ENCODE measurements at places on chromosomes 3 and 15.

- no peak for DNase-seq
These were observed 118.3 kb downstream of the RFTN1 start for GRCh38 chr3:16395212-16395611.

DNA sequence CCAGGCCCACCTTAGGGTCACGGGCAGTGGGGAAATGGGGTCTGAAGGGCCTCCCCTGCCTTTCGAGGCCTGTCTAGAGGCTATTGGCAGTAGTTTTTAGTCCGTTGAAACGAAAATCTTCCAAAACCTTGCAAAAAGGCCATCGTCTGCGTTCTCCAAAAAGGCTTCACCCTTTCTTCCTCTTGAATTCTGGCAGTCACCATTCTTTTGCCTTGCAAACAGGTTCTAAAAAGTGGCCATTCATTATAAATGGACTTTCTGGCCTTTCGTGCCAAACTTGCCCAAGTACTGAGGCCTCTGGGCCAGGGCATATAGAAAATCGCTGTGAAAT is 367 bp upstream of the TARS3 start:
- no peak for DNase-seq

GRCh38 chr15:53833134-53833624 is 73.7 kb upstream of the WDR72 start:
- no peak for DNase-seq

- DNase-seq: no peak
These were observed 15.1 kb downstream of the SLC6A20 start for GRCh38 chr3:45781271-45781670.

DNA sequence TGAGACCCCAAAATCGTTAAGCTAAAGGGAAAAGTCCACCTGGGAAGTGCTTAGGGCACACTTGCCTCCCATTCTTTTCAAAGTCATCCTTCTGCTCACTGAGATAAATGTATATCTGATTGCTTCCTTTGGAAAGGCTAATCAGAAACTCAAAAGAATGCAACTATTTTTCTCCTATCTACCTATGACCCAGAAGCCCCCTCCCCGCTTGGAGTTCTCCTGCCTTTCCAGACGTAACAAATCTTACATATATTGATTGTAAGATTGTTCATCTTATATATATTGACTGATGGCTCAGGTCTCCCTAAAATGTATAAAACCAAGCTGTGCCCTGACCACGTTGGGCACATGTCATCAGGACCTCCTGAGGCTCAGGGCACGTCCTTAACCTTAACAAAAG is 56.8 kb upstream of the ACAN start:
- no peak for DNase-seq

GRCh38 chr3:28915741-28916500 is 364.9 kb upstream of the RBMS3 start:
- DNase-seq: no peak

GRCh38 chr3:187012609-187013051 is 82.3 kb downstream of the ST6GAL1 start:
- DNase-seq: no peak

GRCh38 chr3:150737874-150738679 is 24.9 kb downstream of the SIAH2 start:
- peak; percentile 64 for DNase-seq

- no peak for DNase-seq
These were observed 209.0 kb downstream of the SLCO3A1 start for GRCh38 chr15:92062505-92062904.

DNA sequence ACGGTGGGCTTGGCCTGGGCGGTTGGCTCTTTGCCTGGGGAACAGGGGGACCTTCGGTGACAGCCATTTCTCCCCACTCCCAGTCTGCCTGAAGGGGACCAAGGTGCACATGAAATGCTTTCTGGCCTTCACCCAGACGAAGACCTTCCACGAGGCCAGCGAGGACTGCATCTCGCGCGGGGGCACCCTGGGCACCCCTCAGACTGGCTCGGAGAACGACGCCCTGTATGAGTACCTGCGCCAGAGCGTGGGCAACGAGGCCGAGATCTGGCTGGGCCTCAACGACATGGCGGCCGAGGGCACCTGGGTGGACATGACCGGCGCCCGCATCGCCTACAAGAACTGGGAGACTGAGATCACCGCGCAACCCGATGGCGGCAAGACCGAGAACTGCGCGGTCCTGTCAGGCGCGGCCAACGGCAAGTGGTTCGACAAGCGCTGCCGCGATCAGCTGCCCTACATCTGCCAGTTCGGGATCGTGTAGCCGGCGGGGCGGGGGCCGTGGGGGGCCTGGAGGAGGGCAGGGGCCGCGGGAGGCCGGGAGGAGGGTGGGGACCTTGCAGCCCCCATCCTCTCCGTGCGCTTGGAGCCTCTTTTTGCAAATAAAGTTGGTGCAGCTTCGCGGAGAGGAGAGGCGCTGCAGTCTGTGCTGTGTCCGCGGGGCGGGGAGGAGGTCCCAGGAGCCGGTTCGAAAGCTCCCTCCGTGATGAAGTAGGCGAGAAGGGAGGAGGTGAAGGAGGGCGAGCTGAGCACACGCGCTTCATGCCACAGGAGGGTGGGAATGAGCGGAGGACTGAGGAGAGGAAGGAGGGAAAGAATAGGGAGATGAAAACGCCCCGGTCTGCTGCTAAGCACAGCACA is 9.6 kb downstream of the CLEC3B start:
- DNase-seq: no peak

DNA sequence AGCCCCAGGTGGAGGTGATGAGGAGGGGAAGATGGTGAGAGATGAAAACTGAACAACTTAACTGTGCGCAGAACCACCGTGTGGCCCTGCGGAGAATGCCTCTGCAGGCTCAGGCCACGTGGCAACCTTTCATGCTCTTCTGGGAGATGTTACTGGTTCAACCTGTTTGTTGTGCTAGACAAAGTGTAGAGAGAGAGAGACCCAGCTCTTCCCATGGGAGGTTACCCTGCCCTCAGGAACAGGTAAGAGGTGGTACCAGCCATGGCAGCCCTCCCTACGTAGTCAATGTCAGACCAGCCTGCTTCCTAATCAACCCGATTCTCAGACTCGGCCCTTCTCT is 37.0 kb upstream of the HACD2 start:
- no peak for DNase-seq

- no peak for DNase-seq
These were observed 110.2 kb downstream of the RORA start for GRCh38 chr15:61118885-61119284.

DNA sequence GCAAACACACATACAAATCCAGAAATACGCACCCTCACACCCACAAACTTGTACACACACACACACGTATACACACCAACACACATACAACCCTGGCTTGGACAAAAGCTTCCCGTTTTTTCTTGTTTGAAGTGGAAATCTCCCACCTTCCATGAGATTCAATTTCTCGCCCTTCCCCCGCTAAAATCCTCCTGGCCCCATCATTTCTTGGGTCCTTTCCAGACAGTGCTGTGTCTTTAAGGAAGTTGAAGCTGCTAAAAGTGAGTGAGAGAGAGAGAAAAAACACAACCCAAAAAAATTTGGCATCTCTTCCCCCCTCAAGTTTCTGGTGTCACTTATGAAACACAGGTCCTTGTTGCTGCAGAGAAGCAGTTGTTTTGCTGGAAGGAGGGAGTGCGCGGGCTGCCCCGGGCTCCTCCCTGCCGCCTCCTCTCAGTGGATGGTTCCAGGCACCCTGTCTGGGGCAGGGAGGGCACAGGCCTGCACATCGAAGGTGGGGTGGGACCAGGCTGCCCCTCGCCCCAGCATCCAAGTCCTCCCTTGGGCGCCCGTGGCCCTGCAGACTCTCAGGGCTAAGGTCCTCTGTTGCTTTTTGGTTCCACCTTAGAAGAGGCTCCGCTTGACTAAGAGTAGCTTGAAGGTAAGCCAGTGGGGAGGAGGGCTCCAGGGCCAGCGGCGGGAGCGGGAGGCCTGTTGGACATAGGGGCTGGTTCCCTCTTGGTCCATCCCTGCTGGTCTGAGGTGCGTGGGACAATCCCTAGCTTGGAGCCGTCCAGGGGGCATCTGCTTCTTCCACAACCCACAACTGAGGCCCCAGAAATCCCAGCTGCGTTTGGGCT is at the start of gene ISLR:
Gene ISLR, plus strand, starts transcription at position 331 of the 839 bp plus-strand sequence. CDS start 1,149 bp downstream, outside the sequence.
- DNase-seq: no peak

- DNase-seq: peak; percentile 75
These were observed 2.7 kb upstream of the WNT5A start for GRCh38 chr3:55489798-55490132.

DNA sequence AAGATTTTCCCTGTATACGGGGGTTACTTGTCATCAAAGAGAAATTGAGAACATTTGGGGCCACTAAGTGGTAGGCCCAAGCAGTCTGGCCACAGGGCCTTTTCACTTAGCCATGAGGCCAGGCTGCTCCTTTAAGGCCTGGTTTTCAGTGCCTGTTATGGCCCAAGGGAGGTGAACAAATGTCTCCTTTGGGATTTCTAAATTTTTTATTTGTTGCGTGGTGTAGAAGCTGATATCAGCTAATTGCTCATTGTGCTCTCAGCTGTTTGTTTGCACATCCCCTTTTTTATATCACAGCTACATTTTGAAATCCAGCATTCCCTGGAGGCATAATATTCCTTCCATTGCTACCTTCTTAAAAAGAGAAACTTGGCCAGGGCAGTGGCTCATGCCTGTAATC is 48.5 kb downstream of the RLBP1 start:
- no peak for DNase-seq

- peak; percentile 58 for DNase-seq
These were observed at the start of gene NME9 for GRCh38 chr3:138329127-138329983. Gene NME9 (minus strand): TSS chr3:138329851. CDS start chr3:138329335, 516 bp downstream.

GRCh38 chr15:81785181-81785580 is 260.6 kb downstream of the MEX3B start:
- no peak for DNase-seq

DNA sequence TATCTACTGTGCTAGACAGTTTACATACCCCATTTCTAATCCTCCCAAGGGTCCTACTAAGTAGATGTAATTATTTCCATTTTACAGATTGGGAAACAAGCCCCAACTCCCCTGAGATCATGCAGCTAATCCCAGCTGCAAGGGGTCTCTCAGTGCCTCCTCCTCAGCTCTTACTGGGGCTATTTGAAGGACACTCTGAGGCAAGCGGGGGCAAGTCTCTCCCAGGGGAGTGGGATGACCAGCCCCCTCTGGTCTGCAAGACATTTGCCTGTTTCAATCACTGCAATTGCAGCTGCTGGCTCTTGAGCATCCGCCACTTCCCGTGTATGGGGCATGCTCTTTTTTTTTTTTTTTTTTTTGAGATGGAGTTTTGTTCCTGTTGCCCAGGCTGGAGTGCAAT is 11.4 kb downstream of the LAMP3 start:
- DNase-seq: no peak

DNA sequence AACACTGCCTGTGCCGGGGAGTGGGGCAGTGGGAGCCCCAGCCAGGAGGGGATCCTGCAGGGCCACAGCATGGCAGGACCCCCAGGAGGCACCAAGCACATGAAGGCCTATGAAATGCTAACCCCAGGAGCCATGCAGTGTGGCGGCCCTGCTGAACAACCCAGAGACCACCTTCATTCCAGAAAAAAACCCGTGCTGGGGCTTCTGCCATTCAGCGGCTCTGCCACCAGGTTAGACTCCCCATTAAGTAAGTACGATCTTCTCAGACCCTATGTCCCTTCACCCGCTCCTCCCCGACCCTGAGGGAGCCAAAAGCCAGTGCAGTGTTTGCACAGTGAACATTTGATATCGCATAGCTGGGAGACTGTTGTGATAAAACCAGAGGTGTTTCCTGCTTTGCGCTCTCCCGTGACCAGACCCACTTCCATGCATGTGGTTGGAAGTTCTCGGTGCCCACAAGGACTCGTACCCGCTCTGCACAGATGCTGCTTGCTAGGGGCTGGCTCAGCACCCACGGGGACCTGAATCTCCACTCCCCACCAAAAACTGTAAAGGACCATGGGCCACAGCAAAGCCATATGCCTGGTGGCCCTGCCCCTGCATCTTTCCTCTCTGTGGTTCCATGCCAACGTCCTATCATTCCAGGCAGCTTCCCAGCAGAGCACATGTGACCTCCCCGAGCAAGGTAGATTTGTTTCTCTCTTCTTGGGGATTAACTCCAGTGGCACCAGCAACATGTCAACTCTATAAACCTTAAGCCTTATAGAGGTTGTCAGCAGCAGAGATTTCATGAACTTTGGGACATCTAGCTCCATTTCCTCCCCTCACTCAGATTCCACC is 5.3 kb downstream of the PLA2G4D start:
- DNase-seq: no peak

DNA sequence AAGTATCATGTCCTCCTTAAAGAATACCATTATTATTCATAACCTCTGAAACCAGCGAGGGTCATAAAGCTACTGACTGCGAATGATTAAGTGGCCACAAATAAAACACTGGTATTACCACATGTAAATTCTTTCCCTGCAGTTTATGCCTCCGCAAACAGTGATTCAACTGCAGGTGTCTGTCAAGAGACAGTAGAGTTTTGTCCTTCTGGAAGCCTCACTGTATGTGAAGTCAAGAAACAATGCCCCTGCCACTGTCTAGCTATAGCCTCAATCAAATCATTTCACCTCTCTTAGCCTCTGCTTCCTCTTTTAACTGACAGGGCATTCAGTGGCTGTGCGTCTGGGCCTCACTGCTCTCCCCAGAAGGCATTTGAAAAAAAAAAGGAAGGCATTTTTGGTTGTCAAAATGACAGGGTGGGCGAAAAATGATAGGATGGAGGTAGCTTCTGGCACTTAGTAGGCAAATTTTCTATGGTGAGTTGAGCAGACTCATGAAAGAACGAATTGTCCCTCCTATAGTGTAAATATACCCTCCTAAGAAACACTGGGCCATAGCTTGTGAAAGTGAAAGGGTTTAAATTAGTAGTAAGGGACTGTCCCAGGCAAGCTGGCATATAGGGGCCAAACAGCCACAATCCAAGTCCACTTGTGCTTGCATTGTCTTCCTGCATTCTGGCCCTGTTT is 66.7 kb downstream of the FILIP1L start:
- DNase-seq: peak; percentile 41

DNA sequence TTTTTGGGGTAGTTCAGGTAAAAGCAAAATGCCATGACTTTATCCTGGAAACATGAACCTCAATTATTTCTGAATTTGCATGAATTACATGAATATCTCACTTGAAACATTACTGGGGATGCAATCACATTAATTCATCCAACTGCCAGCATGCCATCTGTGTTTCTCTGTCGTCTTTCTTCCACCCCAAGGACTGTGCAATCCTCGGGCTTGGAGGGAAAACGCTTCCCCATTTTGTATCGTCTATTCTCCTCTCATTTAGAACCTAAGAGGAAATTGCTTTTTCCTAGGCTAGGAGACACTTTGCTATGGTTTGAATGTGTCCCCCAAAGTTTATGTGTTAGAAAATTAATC is 109.4 kb downstream of the SQOR start:
- no peak for DNase-seq

- DNase-seq: peak; percentile 71
These were observed 88.3 kb downstream of the TMEM266 start for GRCh38 chr15:76147906-76148570.

Data from PC-9 (cell line).